M059J (cell line): ENCODE measurements at places on chromosomes 11 and 22.

DNA sequence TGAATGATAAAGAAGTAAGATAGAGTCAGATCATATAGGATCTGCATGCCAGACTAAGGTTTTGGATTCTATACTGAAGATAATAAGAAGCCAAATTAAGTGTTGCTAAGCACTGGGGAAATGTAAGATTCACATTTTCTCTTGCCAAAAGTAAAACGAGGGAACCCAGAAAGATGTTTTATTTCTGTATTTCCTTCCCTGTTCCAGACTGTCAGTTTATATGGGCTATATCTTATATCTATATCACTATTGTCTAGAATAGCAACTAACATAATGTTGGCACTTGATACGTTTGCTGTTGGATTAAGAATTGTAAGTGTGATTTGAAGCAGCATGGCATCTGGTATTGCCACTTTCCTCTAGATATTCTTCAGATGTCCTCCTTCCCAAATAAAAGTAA is 8.3 kb downstream of the OR52E6 start:
- DNase-seq, result no peak

- no peak for DNase-seq
Observed at GRCh38 chr22:45917146-45917545, 59.8 kb downstream of the WNT7B start.

DNA sequence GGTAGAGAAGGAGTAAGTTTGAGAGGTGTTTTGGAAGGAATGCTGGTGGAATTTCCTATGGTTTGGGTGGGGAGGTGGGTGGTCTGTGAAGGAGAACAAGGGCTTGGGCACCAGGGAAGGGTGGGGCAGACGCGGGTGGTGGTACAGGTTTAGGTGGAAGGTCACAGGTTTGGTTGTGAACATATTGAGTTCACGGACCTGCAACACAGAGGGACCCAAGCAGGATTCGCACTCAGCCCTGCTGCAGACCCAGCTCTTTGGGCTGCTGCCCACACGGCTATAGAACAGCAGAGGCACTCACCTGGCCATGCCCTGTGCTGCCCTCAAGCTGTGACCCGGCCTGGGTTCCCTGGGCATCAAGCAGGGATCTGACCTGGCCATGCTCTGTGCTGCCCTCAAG is 33.5 kb upstream of the EMID1 start:
- DNase-seq, result no peak

DNA sequence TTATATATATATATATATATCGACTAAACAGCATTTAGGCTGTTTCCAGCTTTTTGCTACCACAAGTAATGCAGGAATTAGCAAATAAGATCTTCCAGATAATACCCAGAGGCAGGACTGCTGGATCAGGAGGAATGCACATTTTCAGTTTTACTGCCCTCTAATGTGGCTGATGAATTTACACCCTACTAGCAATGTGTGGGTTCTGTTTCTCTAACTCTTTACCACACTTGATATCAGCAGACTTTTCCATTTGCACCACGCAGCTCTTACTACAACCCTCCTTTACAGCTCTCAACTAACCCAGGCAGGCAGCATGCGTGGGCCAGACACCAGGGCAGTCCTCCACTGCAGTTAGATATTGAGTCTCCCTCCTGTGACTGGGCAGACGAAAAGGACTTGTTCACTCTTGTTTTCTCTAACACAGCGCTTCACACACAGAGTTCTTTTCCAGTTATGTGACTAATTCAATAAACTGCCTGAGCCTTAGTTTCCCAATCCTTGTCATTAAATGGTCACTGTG is 67.7 kb downstream of the IGLL5 start:
- DNase-seq, result no peak

DNA sequence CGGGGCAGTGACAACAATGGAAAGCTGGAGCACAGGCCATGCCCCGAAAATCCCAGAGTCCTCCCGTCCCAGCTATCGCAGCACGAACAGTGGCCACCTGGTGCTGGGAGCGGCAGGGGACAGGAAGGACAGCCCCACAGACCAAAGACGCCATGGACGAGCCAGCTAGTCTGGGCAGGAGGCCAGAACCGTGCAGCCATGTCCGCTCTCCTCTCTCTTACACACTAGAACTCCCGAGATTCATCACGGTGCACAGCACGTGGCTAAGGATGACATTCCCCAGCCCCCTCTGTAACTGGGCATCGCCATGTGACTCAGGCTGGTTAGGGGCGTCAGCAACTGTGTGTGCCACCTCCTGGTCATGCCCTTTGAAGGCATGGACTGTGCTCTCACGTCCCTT is 4.6 kb downstream of the CDPF1 start:
- DNase-seq, result no peak

GRCh38 chr11:16795146-16795545 is 56.7 kb downstream of the C11orf58 start:
- DNase-seq, result no peak

DNA sequence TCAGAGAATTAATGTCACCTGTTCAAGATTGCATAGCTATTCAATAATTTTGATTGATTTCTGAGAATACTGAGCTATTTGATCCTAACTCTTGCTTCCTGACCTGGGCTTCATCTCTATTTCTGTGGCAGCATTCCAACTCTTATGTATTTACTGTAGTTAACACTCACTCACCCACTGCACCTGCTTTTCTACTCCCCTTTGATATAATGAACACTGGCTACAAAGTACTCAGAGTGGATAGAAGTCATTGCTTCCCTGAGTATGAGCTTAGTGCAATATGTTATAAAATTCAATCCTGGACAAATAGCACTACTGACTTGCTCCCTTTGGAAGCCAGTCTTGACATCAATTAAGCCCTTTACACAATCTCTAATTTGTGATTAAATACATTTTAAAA is 117.2 kb downstream of the APIP start:
- DNase-seq, result no peak

DNA sequence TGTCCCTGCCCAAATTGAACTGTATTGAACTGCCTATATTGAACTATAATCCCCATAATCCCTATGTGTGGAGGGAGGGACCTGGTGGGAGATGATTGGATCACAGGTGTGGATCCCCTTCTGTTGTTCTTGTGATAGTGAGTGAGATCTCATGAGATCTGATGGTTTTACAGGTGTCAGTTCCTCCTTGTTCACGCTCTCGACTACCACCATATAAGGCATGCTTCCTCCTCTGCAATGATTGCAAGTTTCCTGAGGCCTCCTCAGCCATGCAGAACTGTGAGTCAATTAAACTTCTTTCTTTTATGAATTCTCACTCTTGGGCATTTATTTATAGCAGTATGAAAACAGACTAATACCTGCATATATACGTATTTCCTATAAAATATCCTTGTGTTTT is 206.5 kb upstream of the PDGFD start:
- no peak for DNase-seq

- no peak for DNase-seq
Observed at GRCh38 chr22:36713436-36713835, 9.9 kb upstream of the CACNG2 start.
